ENCODE measurements at places on chromosomes 6 and 20. TPM values are rescaled to one million over a fixed set of nuclear protein-coding genes. Genes with fewer than 3 reads are reported as not detected.

DNA sequence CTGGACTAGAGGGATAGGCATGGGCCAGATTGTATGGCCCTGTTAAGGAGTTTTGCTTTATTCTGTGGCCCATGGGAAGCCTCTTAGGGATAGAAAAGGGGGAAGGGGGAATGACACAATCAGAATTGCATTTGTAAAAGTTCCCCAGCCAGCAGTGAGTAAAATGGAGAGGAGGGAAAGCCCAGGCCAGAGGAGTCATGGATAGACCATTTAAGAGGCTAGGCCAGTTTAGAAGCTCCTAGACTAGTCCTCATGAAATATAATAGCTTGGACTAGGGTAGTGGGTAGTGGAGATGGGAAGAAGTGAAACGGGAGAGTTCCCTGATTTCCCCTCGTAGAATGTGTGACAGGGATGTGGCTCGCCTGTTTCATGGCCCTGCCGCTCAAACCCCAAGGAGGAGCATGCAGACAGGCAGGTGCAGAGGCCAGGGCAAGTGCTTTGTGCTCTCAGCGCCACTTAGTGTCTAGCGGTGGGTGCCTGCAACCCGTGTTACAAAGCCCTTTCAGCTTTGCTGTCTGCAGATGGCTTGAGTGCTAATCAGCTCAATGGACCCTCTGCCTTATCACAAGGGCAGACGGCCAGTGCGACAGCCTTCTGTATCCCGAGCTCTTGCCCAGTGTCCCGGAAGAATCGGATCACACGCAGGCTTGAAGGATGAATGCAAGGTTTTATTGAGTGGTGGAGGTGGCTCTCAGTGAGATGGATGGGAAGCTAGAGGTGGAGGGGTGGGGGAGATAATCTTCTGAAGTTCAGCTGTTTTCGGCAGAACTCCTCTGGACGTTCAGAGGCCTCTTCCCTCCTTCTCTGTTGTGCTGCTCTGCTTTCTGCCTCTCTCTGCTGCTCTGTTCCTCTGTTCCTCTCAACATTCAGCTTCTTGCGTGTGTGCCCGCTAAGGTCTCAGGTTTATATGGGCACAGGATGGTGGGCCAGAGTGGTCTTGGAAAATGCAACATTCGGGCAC is 141.1 kb downstream of the CEP57L1 start:
- DNase-seq = peak; percentile 10

GRCh38 chr6:122683989-122684651 is 73.9 kb downstream of the PKIB start:
- no peak for DNase-seq

TRDN gene
- total RNA-seq = 9.1 TPM

- DNase-seq = no peak
Measured at GRCh38 chr6:47163536-47163935, 121.4 kb upstream of the ADGRF1 start.

- no peak for DNase-seq
Measured at GRCh38 chr20:21047981-21048380, 58.2 kb downstream of the LINC00237 start.

GRCh38 chr6:15535495-15536197 is 127.2 kb downstream of the DTNBP1 start:
- no peak for DNase-seq

DUSP15 gene
- 2.1 TPM for total RNA-seq

BPI gene
- not detected for total RNA-seq

GRCh38 chr6:44062771-44063560 is 64.3 kb downstream of the MRPL14 start:
- DNase-seq = peak; percentile 46

Measured in endothelial cell (in vitro differentiated cells).